ENCODE measurements at places on chromosomes 11 and 22.
A peak's percentile ranks its signal among the peaks of the same experiment; 100 is the strongest.

DNA sequence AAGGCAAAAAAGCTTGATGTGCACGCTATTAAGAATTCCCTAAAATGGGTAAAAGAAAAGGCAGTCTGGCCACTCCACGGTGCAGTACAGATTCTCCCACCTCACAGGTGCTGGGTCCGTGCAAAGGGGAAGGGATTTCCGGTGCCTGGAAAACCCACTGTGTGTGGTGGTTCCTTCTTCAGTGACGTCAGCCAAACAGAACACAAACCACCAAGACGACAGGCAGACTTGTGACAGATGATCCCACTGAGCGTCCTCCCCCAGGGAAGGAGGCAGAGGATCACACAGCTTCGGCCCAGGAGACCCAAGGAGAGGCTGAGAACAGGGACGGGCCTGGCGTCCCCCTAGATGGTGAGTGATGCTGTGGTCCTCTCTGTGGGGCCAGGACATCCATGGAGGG, 18.6 kb downstream of the PHF21B start:
- no peak for DNase-seq

DNA sequence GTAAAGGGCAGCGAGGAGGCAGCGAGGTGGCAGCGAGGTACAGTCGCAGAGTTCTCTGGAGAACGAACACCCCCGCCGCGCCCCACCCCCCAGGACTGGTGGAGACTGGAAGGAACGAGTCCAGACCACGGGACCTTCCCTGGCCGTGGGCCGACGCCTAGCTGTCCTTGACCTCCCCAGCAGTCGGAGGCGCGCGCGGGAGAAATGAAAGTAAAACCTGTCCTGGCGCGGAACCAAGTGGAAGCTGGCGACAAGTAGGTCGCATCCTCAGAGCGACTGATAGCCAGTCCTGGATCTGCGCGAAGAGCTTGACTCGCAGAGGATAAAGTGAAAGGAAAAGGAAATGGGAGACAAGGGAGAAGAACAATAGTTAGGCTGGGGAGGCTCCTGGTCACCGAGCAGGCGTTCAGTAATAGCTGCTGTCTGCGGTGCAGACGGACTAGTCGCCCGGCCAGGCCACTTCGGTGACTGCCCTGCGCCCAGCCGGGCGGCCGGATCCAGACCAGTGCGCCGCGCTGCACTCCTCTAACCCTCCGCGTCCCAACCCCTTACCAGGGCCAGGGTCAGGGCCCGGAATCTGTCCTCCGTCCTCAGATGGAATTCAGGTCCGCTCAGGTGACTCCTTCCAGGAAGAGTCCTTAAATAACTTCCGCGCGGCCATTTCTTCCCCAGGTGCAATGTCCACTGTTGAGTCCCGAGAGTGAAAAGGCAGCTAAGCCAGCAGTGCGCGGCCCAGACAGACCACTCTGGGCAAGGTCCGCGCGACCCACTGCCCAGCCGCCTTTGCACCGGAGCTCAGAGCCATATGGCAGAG, 1.9 kb upstream of the ADM start:
- peak; percentile 82 for DNase-seq

- no peak for DNase-seq
These were observed 14.3 kb upstream of the ACCSL start for GRCh38 chr11:44033411-44033850.

- no peak for DNase-seq
These were observed at the start of gene NCF4 for GRCh38 chr22:36860821-36861659. Gene NCF4, plus strand, starts transcription at chr22:36861006. Its CDS starts 166 bp downstream, at chr22:36861172.

DNA sequence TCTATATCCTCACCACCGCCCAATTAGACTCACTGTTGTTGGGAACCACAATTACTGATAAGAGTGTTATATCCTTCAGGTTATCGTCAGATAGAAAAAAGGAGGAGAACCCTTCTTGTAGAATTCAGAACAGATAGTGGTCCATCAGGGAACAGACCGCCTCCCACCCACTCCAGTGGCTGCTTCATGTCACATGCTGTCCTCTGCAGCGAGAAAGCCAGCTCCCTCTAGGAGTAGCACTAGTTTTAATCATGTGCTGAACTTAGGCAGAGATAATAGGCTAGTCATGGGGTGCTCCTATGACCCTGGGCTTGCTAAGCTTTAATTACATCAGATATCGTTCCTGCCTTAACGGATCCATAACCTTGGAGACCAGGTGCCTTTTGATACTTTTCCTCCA, 51.5 kb upstream of the RAB1B start:
- no peak for DNase-seq

GRCh38 chr22:29060251-29060869, 1.3 kb downstream of the C22orf31 start:
- no peak for DNase-seq

DNA sequence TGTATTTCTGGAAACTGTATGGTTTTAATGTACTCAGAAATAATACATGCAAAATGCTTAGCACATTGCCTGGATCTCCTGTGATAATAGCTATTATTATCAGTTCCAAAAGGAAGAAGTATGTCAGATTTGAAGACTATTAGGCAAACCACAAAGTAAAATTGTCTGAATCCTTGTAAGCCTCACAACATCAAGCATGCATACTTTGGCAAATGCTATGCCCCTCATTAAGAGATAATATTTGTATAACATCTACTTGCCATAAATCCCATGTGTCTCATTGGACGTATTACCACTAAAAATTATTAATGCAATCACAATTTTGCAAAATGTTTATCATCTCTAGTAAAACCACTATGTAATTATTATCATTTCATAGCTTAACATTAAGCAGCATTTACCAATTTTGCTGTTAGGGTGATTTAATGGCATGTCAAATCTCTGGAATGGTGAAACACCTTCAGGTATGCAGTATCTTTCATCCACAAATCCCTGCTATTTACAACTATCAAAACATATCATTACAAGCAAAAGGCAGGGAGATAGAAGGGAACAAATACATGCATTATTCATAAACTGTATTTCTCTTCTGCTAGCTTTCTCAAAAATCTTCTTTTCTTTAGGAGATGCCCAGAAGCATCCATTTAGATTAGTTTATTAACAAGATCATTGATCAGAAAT, 974.6 kb upstream of the RAG2 start:
- DNase-seq, result no peak

- DNase-seq, result peak; percentile 50
These were observed 29.8 kb downstream of the ANKK1 start for GRCh38 chr11:113417428-113417827.

- DNase-seq, result no peak
These were observed 13.1 kb downstream of the ENDOD1 start for GRCh38 chr11:95102733-95103132.

GRCh38 chr22:26885441-26886261, 228.3 kb downstream of the MIAT start:
- DNase-seq, result no peak

GRCh38 chr22:42641801-42642413, 1.5 kb upstream of the ATP5MGL start:
- no peak for DNase-seq

DNA sequence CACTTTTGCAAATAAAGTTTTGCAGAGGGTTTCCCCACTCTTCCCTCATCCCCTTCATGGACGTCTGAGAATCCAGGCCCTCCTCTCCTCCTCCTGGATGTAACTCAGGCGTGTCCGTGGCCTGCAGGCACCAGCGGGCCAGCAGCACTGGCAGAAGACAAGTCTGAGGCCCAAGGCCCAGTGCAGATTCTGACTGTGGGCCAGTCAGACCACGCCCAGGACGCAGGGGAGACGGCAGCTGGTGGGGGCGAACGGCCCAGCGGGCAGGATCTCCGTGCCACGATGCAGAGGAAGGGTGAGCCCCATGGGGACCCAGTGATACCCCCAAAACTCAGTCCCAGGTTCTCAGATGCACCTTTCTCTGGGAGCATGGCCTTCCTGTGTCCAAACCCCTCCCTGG, 14.4 kb downstream of the TUB start:
- DNase-seq, result no peak

GRCh38 chr22:36419912-36420882, 32.4 kb upstream of the MYH9 start:
- no peak for DNase-seq

GRCh38 chr11:33195462-33196173, 34.3 kb upstream of the CSTF3 start:
- peak; percentile 85 for DNase-seq

DNA sequence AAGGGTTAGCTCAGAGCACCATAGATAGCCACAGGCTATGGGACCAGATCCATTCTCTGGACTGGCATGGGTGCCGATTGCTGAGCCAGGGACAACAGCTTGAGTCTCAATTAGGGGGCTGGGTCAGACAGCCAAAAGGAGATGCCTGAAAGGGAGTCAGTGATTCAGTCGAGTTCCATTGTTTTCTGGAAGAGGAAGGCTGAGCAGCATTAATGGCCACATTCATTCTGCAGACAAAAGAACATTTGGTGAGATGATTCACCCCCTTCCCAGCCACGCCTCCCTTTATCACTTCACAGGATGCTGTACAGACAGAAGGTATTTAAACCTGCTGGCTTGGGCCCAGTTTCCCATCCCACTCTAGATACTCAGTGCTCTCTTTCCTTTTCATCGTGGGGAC, 131.9 kb downstream of the ADAMTS15 start:
- DNase-seq, result peak; percentile 98

DNA sequence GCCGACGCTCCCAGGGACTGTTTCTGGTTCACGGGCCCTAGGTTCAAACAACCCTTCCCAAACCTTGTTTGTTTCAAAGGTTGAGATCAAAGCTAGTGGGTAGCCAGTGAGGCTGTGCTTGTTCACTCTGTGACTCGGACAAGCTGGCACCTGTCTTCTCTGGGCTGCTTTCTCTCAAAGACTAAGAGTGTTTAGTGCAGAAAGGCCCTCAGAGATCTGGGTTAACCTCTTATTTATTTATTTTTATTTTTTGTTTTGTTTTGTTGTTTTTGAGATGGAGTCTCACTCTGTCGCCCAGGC, 13.0 kb upstream of the MALAT1 start:
- DNase-seq, result peak; percentile 55

- DNase-seq, result no peak
These were observed 4.6 kb upstream of the RNF185 start for GRCh38 chr22:31155422-31155821.

GRCh38 chr11:120929664-120930154, 94.2 kb upstream of the TBCEL start:
- peak; percentile 69 for DNase-seq

- no peak for DNase-seq
These were observed 17.7 kb downstream of the APLP2 start for GRCh38 chr11:130087294-130087926.

- DNase-seq, result no peak
These were observed 45.5 kb upstream of the NARS2 start for GRCh38 chr11:78620159-78620558.

GRCh38 chr11:69869311-69869939, 50.2 kb upstream of the FGF3 start:
- no peak for DNase-seq

- DNase-seq, result no peak
These were observed 14.5 kb downstream of the HTR3A start for GRCh38 chr11:113989381-113989780.

GRCh38 chr11:78010304-78010703, 12.8 kb downstream of the KCTD14 start:
- no peak for DNase-seq

DNA sequence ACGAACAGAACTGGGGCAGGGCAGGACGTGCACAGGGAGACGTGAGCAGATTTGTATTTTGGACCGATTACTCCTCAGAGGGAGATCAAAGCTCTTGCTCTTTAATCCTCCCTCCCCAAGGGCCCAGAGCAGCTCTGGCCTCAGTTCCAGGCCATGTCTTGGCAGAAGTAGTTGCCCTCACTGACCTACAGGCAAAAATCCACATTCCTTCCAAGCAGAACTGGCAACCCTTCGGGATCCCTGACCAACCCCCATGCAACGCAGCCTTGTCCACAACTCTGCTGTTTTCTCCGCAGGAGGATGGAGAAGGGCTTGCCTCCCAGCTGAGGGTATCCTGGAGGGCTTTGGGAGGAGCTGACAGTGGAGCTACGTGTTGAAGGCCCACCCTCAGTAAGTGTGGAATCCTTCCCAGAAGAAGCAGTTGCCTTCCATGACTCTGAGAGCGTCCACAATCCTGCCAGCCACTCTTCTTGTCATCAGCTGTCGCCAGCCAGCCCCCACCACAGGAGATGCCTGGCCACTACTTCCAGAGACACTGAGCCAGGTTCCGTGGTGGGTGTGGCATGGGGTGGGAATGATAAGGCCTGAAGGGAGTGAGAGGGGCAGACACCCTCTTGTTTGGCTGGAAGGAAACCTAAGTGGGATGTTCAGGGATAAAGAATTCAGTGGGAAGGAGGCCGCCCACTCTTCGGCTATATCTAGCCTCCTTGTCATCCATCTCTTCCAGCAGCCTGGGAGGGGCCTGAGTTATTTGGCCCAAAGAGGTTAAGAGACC, 68.1 kb downstream of the PDE2A start:
- DNase-seq, result no peak

GRCh38 chr11:62501432-62501891, 45.1 kb downstream of the AHNAK start:
- peak; percentile 50 for DNase-seq

DNA sequence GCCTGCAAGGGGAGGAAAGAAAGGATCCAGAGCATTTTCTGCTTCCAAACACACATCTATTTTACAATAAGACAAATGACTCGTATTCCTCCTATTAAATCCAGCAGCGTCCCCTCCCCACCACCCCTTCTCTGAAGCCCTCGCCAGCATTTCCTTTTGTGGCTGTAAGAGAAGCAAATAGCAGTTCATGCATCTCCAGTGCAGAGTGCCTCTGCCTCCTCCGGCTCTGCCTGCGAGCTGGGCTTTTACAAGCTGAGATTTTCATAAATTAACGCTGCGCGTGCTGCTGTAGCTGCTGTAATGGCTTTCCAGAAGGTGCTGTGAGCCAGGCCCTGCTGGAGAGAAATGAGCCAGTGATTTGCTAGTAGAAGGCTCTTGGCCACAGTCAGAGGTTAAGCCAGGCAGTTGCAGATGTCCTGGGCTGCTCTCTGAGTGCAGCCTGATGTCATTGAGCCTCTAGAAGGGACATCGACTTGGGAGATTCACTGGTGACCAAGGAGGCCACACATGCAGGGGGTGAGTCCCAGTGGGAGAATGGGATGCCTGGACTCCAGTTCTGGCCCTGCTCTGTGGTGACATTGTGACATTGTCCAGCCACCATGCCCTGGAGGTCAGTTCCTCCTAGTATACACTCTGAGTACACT, 134.5 kb upstream of the NAV2 start:
- no peak for DNase-seq

- peak; percentile 57 for DNase-seq
These were observed 77.8 kb downstream of the UBASH3B start for GRCh38 chr11:122733318-122733717.

DNA sequence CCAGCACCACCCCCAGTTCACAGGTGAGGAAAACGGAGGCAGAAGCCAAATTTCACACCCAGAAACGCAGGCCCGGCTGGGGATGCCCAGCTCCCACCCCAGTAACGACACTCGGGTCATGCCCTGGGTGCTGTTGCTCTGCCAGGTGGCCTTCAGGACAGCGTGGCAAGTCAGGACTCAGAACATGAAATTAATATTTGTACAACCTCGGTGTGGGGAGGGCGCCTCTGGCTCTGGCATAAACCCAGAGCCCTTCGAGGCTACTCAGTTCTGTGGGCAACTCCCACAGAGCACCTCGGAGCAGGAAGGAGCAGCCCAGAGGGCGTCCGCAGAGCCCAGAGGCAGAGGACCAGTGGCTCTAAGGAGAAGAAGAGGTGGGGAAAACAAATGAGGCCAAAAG, 71.6 kb downstream of the CELSR1 start:
- peak; percentile 16 for DNase-seq

Data from NCI-H69 (cell line).